ENCODE measurements at places on chromosomes 6 and 20. TPM values are rescaled to one million over a fixed set of nuclear protein-coding genes. Genes with fewer than 3 reads are reported as not detected.
A peak's percentile ranks its signal among the peaks of the same experiment; 100 is the strongest.

DNA sequence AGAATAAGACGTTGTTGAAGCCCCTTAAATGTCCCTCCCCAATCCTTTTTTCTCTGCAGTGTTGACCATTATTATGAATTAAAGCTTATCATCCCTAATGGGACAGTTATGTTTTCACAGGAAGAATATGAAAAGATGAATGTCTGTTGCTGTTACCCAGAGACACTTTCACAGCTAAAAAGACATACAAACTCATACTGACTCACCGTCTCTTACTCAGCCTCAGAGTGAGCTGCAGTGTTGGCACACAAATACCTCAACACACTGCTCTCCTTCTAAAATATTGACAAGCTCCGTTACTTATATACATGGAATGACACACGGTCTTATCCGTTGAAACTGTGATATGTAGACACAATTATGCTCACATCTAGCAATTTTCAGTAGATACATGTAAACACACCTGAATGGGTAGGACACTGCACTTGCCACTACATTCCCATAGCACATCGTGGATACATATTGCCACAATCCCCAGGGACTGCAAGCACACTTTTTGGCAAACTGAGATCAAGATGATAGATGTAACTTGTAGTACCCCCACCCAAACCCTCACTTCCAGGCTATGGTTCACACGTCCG, 9.6 kb upstream of the SAPCD1 start:
- DNase-seq = no peak

DNA sequence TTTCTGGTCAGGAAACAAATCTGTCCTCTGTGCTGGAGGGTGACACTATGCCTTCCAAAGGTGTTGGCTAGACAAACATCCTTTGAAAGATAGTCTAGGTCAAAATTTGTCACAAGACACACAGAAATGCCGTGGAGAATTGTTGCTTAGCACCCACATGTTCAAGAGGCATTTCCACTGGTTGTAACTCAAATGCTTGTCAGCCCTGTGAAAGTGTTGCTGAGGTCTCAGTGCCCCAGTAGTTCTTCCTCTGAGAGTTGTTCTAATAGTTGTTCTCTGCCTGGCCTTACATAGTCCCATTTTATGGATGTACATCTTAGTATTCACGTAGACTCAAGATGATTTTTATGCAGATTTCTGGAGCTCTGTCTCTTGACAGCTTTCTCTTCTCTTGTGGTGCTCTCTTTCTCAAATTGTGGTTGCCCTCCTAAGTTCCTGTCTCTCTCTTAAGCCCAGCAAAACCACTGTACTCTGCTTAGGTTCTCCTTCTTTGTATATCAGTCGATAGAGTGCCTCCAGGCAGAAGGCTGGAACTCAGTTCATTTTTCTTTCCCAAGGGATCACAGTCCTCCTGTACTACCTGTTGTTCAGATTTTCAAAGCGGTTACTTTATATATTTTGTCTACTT, 39.5 kb upstream of the REV3L start:
- no peak for DNase-seq

- DNase-seq = no peak
Observed at GRCh38 chr6:168908166-168908565, 345.5 kb downstream of the THBS2 start.

DNA sequence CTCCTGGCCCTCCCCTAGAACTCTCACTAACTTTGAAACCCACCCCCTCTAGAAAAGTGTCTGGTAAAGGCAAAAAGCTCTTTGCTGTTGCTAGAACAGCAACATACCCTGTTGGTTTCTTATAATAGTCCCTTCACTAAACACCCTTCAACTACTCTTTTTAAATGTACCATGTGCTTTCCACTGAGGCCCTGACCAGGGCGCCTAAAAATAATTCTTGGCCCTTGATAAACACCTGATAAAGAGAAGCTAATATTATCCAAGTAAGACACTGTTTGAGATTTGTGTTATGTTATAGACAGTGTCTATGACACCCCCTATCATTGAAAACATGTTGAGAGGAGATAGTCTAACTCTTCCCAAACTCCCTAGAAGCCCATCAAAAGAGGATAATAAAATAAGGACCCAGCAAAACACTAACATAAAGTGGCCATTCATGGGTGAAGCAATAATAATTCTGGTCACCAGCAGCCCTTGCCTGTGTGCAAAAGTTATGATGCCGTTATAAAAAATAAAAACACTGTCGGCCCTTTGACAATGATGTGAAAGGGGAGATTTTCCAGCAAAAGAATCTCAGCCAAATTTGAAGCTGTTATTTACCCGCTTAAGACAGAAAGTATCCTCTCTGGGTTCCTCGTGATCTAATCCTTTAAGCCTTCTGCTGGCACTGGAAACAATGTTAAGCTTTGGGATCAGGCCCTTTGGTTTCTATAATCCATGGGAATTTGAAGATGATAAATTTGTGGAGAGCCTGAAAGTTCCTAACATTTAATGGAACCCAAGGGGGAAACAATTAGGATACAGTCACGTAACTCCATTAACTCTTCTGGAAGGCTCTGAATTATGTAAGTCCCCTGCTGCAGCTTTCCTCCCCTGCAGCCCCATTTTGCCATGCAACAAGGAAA, 122.6 kb upstream of the PLCB4 start:
- DNase-seq = peak; percentile 53

GRCh38 chr6:132495604-132496079, 17.3 kb downstream of the STX7 start:
- DNase-seq = no peak

DNA sequence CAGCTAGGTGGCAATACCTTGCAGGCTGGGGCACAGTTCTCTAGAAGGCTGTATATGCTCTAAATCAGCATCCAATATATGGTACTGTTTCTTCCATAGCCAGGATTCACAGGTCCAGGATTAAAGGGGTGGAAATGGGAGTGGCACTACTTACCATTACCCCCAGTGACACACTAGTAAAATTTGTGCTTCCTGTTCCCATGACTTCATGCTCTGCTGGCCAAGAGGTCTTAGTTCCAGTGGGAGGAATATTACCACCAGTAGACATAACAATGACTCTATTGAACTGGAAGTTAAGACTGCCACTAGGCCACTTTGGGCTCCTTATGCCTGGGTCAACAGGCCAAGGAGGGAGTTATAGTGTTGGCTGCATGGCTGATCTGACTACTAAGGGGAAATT, 174.3 kb upstream of the TNFAIP3 start:
- DNase-seq = no peak

DNA sequence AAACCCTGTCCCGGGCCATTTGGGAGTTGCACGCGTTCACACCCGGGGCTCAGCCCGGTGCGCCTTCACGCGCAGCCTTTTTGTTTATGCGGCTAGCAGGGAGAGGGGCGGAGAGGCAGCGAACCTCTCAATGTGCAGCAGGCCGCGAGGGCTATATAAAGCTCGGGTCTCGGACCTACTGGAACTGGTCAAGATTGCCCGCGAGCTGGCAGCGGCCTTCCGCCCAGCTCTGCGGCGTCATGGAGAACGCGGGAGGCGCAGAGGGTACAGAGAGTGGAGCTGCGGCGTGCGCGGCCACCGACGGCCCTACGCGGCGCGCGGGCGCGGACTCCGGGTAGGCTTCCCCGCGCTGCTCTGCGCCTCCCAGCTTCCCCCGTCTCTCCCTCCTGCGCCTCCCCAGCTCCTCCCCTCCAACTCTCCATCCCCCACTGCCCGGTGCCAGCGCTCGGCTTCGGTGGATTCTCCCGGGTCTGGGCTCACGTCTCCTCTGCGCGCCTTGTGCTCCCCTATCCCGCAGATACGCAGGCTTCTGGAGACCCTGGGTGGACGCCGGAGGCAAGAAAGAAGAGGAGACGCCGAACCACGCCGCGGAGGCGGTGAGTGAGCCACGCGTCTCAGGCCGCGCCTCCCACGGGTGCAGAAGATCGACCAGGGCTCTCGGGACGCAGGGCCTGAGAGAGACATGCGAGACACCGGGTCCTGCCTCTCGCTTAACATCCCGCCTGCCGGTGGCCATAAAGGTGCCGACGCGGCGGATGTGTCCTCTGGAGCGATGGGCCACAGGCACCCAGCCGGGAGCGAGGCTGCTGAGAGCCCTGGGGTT, at the start of gene RIPPLY2:
RIPPLY2 (plus strand) TSS at position 183 of the 823 bp plus-strand sequence; CDS start at position 240, 57 bp downstream.
- DNase-seq = peak; percentile 72

- DNase-seq = no peak
Observed at GRCh38 chr20:57112448-57112847, 154.0 kb downstream of the BMP7 start.

NFKBIL1 gene
- 30.3 TPM for total RNA-seq

ZFAND3 gene
- total RNA-seq = 24.3 TPM

All from neural progenitor cell (in vitro differentiated cells).